ENCODE measurements at places on chromosomes 7 and 10. TPM values are rescaled to one million over a fixed set of nuclear protein-coding genes. Genes with fewer than 3 reads are reported as not detected.
A peak's percentile ranks its signal among the peaks of the same experiment; 100 is the strongest.

GRCh38 chr10:113045147-113046055 lies 95.4 kb downstream of the TCF7L2 start:
- no peak for DNase-seq

Gene OR2A1
- total RNA-seq: 6.3 TPM

Gene EVX1
- total RNA-seq: 1.7 TPM

Gene GPR26
- total RNA-seq: 0.72 TPM

- DNase-seq: no peak
These were observed 6.0 kb downstream of the VWDE start for GRCh38 chr7:12397671-12398070.

Gene NODAL
- 4.6 TPM for total RNA-seq

GRCh38 chr10:47166405-47166777 lies 133.6 kb upstream of the GDF10 start:
- DNase-seq: no peak

Gene PHYHIPL
- 1.4 TPM for total RNA-seq

Gene CCL24
- not detected for total RNA-seq

DNA sequence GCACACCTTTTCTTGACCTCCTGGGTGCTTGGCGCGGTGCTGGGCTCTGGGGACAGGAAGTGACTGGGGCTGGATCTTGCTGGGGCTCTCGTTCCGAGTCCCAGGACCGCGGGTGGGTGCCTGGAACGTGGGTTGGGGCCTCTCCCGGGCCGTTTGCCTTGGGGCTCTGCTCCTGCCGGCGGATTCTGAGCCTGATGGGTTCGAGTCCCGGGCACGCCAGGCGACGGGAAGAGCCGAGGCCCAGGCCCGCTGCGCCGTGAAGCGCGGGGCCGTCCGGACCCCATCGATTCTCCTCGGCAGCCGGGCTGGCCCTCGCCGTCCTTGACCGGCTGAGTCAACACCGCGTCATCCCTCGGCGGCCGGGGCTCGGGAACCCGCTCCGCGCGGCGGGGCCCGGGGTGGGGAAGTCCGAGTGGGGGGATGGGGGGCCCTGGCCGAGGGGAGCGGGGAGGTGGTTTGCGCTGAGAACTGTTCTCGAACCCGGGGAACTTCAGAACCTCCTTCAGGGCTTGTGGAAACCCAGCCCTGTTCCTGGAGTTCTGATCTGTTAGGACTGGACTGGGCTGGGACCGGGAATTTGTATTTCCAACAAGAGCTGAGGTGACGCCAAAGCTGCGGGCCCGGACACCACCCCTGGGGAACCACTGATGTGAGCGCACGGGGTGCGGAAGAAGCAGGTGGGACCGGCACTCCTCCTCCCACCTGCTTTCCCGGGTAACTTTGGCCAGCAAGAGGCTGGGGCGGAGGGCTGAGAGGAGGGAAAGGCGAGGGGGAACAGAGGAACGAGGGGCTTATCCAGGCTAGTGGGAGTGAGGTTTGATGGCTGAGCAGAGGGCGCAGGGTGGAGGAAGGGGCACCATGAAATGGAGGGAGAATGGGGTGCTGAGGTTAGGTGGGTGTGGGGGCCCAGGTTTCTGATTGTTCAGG lies 6.2 kb downstream of the HHEX start:
- no peak for DNase-seq

GRCh38 chr10:25725917-25726716 lies 207.9 kb upstream of the MYO3A start:
- peak; percentile 71 for DNase-seq

- DNase-seq: no peak
These were observed 3.8 kb downstream of the POLM start for GRCh38 chr7:44078521-44078920.

Gene EEPD1
- total RNA-seq: 9.9 TPM

DNA sequence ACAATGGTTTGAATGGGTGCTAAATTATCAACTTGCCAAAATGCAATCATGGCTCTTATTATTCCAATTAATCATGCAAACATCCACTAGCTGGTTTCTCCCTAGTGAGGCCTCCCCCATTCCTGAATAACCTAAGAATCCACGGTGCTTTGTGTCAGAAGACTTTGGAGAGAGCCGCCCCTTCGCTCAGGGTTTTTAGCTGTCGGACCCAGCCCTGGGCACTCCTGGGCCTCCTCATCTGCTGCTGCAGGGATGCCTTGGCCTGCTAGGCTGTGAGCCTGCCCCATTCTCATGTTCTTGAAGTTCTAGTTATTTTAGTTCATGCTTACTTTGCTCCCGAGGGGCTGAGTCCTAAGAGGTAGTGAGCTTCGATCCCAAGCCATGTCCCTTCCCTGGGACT lies 34.1 kb upstream of the SFRP5 start:
- DNase-seq: no peak

- no peak for DNase-seq
These were observed 207.2 kb upstream of the DKK1 start for GRCh38 chr10:52106899-52107298.

Gene TBXAS1
- 19.3 TPM for total RNA-seq

Gene GLI3
- total RNA-seq: 17.1 TPM

DNA sequence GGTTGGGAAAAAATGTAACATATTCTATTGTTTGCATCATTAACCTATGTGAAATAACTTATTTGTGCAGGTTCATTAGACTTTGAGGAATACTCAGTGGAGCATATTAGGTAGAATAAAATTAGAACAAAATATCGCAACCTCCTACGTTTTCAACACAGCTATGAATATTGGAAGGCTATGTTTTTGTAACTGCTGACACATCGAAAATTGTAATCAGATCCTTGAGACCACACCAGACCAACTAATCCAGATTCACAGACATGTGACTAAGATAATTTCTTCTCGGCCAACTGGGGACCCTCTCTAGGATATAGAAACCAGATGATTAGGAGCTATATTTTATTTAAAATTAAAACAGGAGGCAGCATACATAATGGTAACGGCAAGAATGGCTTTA lies 77.5 kb upstream of the VWC2 start:
- no peak for DNase-seq

Gene AMPH
- 2.4 TPM for total RNA-seq

Gene PRSS37
- 0.72 TPM for total RNA-seq

DNA sequence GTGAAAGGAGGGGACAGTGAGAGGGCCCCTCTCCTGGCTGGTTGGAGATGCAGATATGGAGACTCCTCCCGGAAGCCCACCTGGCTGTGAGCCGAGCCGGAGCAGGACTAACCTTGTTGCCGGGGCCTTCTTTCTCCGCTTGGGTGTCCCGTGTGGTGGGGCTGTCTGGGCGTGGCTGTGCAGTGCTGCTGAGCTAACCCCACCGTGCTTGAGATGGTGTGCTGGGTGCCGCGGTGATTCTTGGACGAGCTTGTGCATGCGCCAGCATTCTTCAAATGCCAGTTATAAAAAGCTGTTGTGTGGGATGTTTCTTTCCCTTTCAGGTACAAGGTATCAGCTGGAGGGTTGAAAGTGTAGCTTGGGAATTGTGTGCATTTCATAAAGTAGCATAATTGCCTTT lies 48.8 kb downstream of the DAGLB start:
- DNase-seq: peak; percentile 74

Gene GRIFIN
- total RNA-seq: not detected

DNA sequence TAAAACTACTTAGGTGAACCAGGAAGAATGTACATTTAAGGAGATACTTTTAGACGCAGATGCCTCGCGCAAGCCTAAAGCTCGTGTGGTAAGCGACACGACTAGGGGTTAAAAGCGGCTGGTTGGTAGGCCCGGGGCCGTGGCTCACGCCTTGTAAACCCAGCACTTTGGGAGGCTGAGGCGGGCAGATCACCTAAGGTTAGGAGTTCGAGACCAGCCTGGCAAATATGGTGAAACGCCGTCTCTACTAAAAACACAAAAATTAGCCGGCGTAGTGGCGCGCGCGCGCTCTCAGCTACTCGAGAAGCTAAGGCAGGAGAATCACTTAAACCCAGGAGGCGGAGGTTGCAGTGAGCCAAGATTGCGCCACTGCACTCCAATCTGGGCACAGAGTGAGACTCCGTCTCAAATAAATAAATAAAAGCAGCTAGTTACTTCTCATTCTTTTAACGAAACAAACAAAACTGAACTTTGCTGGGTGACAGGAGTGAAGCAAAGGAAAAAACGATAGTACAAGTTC lies 879 bp downstream of the NUDT5 start:
- DNase-seq: peak; percentile 41

DNA sequence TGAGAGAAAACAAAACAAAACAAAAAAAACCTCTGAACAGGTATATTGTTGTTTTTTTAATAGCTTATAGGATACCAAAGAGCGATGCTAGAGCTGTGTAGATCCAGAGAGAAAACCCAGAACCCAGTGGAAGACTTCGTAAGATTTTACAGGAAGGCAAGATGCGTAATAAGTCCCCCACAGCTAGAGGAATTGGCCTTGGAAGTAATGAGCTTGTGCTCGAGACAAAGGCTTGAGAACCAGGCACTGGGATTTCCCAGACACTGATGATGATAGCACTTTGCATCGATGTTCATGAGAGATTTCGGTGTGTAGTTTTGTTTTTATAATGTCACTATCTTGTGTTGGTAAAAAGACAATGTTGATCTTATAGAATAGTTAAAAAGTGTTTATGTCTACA lies 821.5 kb upstream of the IGFBP3 start:
- DNase-seq: no peak

DNA sequence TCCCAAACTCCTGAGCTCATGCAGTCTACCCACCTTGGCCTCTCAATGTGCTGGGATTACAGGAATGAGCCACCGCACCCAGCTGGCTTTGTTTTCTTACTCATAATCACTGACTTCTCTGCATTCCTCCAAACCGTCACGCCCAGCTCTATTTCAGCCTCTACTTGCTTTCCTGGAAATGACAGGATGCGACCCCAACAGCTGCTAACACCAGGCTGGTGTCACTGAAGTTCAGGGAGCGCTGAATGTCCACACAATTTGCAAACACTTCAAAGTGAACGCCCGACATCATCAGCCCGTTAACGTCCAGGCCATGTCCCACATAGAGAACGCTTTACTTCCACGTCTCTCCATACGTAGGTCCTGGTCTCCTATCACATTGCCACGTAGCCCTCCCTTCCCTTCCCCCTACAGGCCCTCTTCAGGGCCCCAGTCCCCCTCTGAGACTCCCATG lies 12.8 kb upstream of the PROSER2 start:
- DNase-seq: peak; percentile 31

Gene FAM24A
- not detected for total RNA-seq

Gene PDGFA
- total RNA-seq: 120 TPM

Gene DYNC1I1
- total RNA-seq: 2.9 TPM

Gene GSTK1
- total RNA-seq: 29.9 TPM

Gene TMEM236
- total RNA-seq: 1.2 TPM

DNA sequence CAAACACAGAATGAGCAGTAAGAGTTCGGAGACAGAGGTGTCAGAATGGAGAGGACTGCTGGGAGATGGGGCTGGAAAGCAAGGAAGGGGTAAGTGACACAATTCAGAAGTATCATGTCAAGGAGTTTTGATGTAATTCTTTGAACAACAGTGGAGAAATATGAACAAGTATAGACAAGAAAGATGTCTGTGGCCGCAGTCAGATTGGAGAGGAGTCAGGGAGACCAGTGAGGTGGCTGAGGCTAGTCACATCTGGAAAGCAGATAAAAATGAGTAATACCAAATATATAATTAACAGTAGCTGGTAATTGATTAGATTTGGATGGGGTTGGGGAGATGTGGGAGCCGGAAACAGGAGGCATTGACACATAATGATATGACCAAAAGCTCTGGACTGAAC lies 540.9 kb downstream of the SUGCT start:
- DNase-seq: no peak

DNA sequence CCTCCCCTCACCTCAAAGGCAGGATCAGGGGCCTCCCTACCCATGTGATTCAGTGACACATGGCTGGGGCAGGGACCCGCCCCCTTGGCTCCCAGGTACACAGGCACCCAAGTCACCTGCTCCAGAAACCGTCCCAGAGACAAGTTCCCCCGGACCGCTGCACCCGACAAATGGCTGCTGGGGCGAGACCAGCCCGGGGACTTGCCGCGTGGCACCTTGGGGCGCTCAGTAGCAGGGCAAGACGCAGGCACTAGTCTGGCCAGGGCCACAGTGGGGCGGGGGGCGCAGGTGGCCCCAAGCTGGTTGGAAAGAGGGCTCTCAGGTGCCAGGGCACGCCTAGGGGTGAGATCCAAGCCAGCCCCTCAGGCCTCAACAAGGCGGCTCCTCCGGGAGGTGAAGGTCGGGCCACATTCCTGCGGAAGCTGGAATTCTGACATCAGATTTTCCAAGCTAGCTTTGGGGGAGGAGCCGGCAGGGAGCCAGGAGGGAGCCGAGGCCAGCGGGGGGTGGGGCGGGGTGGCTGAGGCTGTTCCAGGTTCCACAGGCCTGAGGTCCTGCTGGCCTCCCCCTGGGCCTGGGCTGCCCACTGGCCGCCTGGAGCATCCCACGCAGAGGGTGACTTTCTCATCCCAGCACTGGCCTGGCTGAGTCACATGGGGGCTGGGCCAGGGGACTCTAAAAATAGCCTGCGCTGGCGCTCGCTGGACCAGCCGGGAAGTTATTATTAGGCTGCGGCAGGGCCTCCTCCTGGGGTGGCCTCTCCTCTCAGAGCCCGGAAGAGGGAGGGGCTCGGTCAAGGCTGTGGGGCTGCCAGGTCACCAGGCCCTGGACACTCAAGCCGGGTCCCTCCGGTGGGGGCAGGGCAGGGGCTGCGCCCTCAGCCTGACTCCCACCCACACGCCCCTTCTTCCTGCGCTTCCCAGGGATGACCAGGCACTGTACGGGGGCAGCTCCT lies 20.5 kb upstream of the INPP5A start:
- peak; percentile 95 for DNase-seq

DNA sequence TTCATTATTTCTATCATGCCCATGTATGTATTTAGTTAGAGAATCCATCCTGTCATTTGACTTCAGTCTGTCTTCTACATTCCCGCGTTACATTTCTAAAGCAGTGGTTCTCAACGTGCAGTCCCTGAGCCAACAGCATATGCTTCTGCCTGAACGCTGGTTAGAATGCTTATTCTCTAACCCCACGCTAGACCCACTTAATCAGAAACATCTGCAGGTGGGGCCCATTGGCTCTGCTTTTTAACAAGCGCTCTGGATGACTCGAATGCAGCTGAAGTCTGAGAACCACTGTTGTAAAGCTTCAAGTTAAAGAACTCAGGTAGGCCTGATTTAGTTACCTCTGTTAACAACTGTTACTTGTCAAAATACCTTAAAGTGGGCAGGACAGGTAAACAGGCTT lies 38.2 kb downstream of the NEUROD6 start:
- DNase-seq: peak; percentile 15

- DNase-seq: no peak
These were observed 61.1 kb downstream of the SNX13 start for GRCh38 chr7:17879075-17879661.

- DNase-seq: no peak
These were observed 372.4 kb downstream of the SUGCT start for GRCh38 chr7:40507166-40507565.

- DNase-seq: peak; percentile 72
These were observed 50.7 kb downstream of the ODAD2 start for GRCh38 chr10:27948186-27948585.

- DNase-seq: no peak
These were observed 18.0 kb downstream of the CAMK2B start for GRCh38 chr7:44307301-44307900.

GRCh38 chr10:116691635-116692034 lies 50.7 kb downstream of the HSPA12A start:
- DNase-seq: no peak

Measured in umbilical cord (tissue), 2 donors.